ENCODE measurements at places on chromosomes 16 and 17. TPM values are rescaled to one million over a fixed set of nuclear protein-coding genes. Genes with fewer than 3 reads are reported as not detected.
A peak's percentile ranks its signal among the peaks of the same experiment; 100 is the strongest.

GRCh38 chr16:83686726-83687125 lies 121.1 kb upstream of the HSBP1 start:
- H3K4me1 ChIP-seq, result peaks cover 9% of the 10 kb centered on the region
- DNase-seq, result no peak
- peaks cover 37% of the 10 kb centered on the region for H3K27me3 ChIP-seq
- H3K4me3 ChIP-seq, result no peak overlapping the region

GRCh38 chr16:69463876-69464275 lies 39.5 kb downstream of the CYB5B start:
- no peak overlapping the region for H3K4me3 ChIP-seq
- DNase-seq, result no peak
- peak overlapping the region; percentile 77 for H3K27ac ChIP-seq

The TMEM92 gene
- total RNA-seq, result 2.7 TPM

GRCh38 chr17:47099451-47099986 lies 89.6 kb downstream of the CDC27 start:
- peak overlapping the region; percentile 100 for H3K4me3 ChIP-seq
- H3K4me1 ChIP-seq, result peaks cover 14% of the 10 kb centered on the region
- no peaks in the 10 kb centered on the region for H3K27me3 ChIP-seq
- H3K27ac ChIP-seq, result no peak overlapping the region
- H3K36me3 ChIP-seq, result peaks cover 3% of the 10 kb centered on the region

The KRT40 gene
- total RNA-seq, result 0.16 TPM

DNA sequence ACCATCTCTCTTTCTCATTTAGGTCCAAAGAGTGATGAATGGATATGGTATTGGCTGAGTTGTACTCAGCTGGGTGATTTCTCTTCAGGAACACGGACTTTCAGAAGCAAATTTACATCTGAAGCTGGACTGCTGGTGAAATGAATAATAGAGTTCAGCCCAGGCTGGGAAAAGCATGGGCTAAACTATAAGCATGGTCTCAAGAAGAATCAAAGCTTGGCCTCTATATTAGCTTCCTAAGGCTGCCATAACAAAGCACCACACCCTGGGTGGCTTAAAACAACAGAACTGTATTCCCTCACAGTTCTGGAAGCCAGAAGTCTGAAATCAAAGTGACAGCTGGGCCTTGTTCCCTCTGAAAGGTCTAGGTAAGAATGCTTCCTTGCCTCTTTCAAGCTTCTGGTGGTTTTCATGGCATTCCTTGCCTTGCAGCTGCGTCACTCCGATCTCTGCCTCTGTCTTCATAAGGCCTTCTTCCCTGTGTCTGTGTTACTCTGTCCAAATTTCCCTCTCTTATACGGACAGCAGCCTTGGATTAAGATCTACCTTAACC lies 89.8 kb upstream of the CES5A start:
- no peaks in the 10 kb centered on the region for H3K27me3 ChIP-seq
- no peak overlapping the region for H3K4me3 ChIP-seq
- H3K4me1 ChIP-seq, result peaks cover 41% of the 10 kb centered on the region
- DNase-seq, result no peak
- H3K27ac ChIP-seq, result peak overlapping the region; percentile 52

DNA sequence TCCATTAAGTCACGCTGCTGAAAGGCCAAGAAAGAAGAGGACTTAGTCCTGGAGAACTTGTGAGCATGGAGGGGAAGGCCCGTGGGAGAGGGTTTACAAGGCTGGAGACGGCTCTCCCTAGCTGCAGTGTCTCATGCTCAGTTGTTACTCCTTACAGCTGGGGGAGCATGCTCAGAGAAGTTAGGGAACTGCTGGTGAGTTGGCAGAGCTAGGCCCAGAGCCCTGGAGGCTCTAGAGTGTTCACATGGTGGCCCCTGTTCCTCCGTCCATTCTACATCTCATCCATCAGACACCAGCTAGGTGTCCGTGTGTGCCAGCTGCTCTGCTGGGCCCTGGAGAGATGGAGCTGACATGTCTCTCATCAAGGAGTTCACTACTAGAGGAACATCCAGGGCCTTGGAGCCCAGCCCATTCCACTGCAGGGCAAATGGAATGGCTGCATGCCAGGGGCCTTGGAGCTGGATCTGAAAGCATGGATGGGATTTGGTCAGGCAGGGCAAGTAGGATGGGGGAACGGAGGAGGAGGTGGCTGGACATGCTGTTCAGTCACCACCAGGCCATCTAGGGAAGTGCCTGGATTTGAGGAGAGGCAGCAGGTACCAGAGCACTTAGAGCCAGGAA lies 6.3 kb downstream of the XYLT2 start:
- no peaks in the 10 kb centered on the region for H3K27me3 ChIP-seq
- H3K4me3 ChIP-seq, result no peak overlapping the region
- peaks cover 15% of the 10 kb centered on the region for H3K4me1 ChIP-seq
- DNase-seq, result no peak
- H3K36me3 ChIP-seq, result peaks cover 10% of the 10 kb centered on the region

The SHMT1 gene
- total RNA-seq, result 19.2 TPM

The PCGF2 gene
- total RNA-seq, result 91.9 TPM

- H3K27me3 ChIP-seq, result peaks cover 82% of the 10 kb centered on the region
- no peaks in the 10 kb centered on the region for H3K36me3 ChIP-seq
- peak overlapping the region; percentile 55 for H3K4me3 ChIP-seq
- no peak for DNase-seq
These were observed 1.3 kb downstream of the PHOSPHO1 start for GRCh38 chr17:49229076-49229804.

- peak within 1 kb of the TSS; percentile 81 for H3K27ac ChIP-seq
- peaks cover 44% of the 10 kb centered on the region for H3K4me1 ChIP-seq
- peaks cover 9% of the 10 kb centered on the region for H3K36me3 ChIP-seq
- peaks cover 24% of the 10 kb centered on the region for H3K27me3 ChIP-seq
- no peak for DNase-seq
- peak within 1 kb of the TSS; percentile 75 for H3K4me3 ChIP-seq
These were observed at the start of gene CHRNB1 for GRCh38 chr17:7444682-7445618. Gene CHRNB1 (plus strand): TSS chr17:7445061. CDS start chr17:7445128, 67 bp downstream.

The RND2 gene
- total RNA-seq, result 7.6 TPM

DNA sequence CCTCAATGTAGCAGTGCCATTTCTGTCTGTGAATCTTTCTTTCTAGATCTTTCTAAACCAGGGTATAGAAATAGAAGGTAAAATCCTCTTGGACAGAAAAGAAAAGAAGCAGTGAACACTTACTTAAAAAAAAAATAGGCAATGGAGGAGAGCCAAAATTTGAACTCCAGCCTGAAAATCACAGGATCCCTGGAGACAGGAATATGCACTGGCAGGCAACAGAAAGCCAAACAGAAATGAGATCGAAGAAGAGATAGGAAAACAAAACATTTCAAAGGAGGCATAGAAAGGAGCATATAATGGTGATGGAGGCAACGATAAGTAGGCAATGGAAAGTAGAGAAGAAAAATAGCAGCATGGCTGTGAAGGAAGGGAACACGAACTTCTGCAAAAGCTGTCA lies 253.7 kb upstream of the HSBP1 start:
- H3K4me1 ChIP-seq, result no peaks in the 10 kb centered on the region
- DNase-seq, result no peak
- no peak overlapping the region for H3K4me3 ChIP-seq
- H3K27me3 ChIP-seq, result peaks cover 14% of the 10 kb centered on the region
- no peak overlapping the region for H3K27ac ChIP-seq

- peaks cover 42% of the 10 kb centered on the region for H3K4me1 ChIP-seq
- no peaks in the 10 kb centered on the region for H3K27me3 ChIP-seq
- no peak overlapping the region for H3K4me3 ChIP-seq
- no peaks in the 10 kb centered on the region for H3K36me3 ChIP-seq
These were observed 102.7 kb downstream of the METRNL start for GRCh38 chr17:83181991-83182619.

- H3K4me1 ChIP-seq, result no peaks in the 10 kb centered on the region
- no peak overlapping the region for H3K4me3 ChIP-seq
- no peak for DNase-seq
- H3K36me3 ChIP-seq, result peaks cover 9% of the 10 kb centered on the region
- no peaks in the 10 kb centered on the region for H3K27me3 ChIP-seq
These were observed 21.3 kb downstream of the GNA13 start for GRCh38 chr17:65035191-65035590.

DNA sequence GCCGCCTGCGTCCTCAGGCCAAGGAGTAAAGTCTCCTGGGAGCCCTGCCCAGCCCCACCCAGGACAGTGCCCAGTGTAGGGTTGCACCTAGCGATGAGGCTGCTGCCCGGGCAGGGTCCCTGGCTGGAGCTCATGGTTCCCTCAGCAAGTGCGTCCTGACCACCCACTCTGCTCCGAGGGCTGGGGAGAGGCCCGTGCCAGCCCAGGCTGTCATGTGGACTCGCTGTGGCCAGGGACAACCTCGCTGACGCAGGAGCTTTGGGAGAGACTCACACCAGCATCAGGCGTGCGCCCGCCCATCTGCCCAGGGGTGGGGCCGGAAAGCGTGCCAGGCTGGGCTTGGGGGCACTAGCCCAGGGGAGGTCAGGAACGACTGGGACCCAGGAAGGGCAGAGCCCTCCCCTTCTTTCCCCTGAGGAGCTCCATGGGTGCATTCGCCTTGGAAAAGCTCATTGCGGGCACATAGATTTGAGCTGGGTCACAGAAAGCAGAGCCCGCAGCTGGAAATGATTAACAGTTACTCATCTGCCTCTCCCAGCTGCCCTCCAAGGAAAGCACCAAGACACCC lies 19.7 kb downstream of the DPEP1 start:
- H3K4me1 ChIP-seq, result no peaks in the 10 kb centered on the region
- H3K27me3 ChIP-seq, result peaks cover 43% of the 10 kb centered on the region
- DNase-seq, result no peak
- no peaks in the 10 kb centered on the region for H3K36me3 ChIP-seq
- no peak overlapping the region for H3K27ac ChIP-seq
- H3K4me3 ChIP-seq, result no peak overlapping the region

DNA sequence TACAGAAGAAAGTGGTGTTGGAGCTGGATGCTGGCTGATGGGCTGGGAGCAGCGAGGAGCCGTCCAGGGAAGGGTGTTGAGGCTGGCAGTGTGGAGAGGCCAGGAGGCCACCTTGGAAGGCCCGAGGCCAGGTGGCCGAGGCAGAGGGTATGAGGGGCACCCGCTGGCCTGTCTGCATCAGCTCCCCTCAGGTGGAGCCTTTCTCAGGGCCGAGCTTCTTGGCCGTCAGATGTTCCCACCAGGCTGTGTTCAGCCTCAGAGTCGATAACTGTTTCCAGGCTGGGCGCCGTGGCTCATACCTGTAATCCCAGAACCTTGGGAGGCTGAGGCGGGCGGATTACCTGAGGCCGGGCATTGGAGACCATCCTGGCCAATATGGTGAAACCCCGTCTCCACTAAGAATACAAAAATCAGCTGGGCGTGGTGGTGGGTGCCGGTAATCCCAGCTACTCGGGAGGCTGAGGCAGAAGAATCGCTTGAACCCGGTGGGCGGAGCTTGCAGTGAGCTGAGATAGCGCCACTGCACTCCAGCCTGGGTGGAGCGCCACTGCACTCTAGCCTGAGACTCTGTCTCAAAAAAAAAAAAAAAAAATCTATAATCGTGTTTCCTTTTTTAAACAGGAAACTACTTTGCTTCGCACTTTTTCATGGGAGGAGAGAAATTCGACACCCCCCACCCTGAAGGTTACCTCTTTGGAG lies 25.3 kb downstream of the MGRN1 start:
- H3K36me3 ChIP-seq, result peaks cover 40% of the 10 kb centered on the region
- no peak overlapping the region for H3K27ac ChIP-seq
- no peak overlapping the region for H3K4me3 ChIP-seq

The SPATA32 gene
- total RNA-seq, result not detected

The TMC8 gene
- total RNA-seq, result 0.60 TPM
